ENCODE measurements at places on chromosomes 1 and 21.

- DNase-seq = no peak
These were observed 44.2 kb upstream of the RGS7 start for GRCh38 chr1:241401156-241401555.

- no peak for DNase-seq
These were observed 191.4 kb downstream of the ZBTB18 start for GRCh38 chr1:244242446-244242845.

GRCh38 chr1:202074985-202075384 lies 47.7 kb upstream of the GPR37L1 start:
- no peak for DNase-seq

GRCh38 chr1:76465030-76465429 lies 390.5 kb downstream of the ST6GALNAC3 start:
- DNase-seq = no peak

DNA sequence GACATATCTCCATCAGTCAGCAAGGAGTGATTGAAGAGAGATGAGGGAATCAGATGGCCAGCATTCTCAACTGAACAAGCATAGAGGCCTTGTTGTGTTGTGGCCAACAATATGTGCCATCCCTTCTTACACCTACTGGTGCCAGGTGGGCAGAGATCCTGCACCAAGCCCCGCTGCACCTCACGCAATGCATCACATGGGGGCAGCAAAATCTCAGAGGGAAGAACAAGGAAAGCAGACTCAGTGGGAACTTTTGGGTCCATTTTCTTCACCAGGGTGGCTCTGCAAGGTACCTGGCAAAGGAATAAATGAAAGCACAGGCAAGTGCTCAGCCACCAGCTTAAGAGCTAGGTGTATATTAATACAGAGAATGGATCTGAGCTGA lies 33.2 kb downstream of the HSD3B2 start:
- DNase-seq = no peak

GRCh38 chr1:116203181-116203723 lies 92.1 kb downstream of the MAB21L3 start:
- DNase-seq = no peak

DNA sequence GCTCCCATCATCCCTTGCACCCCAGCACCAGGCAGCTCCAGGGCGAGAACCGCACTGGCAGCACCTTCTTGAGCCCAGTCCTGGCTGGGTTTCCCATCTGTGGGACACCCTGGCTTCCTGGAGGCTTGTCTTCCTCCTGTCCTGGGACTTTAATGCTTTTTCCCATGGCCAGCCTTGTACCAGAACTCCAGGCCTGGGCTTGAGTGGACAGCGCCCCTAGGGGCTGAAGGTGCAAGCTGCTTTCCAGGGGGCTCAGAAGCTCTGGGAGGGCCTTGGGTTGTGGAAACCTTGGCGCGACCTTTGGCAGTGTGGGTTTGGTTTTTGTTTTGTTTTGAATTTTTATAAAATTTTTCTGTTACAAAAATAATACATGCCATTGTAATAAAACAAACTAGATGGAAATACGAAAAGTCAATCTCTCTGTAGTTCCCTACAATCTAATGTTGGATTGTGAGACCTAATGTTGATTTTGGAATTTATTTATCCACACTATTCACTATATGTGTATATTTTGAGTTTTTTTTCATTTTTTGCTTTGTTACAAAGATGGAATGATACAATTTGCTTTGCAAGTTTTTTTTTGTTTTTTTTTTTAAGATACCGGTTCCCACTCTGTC lies 33.8 kb upstream of the RPL11 start:
- peak; percentile 13 for DNase-seq

- no peak for DNase-seq
These were observed 47.4 kb upstream of the FOXD3 start for GRCh38 chr1:63274979-63275378.

- DNase-seq = no peak
These were observed 22.1 kb upstream of the IL19 start for GRCh38 chr1:206748348-206749030.

- DNase-seq = no peak
These were observed 154.3 kb upstream of the ZNF648 start for GRCh38 chr1:182215764-182216163.

GRCh38 chr1:205575294-205575885 lies 56.4 kb downstream of the ELK4 start:
- no peak for DNase-seq

DNA sequence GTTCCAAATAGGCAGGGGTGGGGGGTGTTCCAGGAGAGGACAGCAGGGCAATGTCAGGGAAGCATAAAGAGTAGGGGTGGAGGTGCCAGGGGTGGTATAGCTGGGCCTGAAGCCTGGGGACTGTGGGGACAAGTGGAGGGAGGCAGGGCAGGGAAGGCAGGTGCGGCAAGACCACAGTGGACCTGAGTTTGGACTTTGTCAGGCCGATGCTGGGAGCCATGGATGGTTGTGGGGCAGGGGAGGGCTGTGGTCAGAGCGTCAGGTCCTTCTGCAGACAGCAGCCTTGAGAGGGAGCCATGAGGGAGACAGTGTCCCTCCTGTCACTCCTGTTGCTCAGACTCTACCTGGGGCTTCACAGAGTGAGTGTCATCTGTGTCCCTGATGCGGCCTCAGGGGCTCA lies 320.3 kb downstream of the PTPRU start:
- no peak for DNase-seq

DNA sequence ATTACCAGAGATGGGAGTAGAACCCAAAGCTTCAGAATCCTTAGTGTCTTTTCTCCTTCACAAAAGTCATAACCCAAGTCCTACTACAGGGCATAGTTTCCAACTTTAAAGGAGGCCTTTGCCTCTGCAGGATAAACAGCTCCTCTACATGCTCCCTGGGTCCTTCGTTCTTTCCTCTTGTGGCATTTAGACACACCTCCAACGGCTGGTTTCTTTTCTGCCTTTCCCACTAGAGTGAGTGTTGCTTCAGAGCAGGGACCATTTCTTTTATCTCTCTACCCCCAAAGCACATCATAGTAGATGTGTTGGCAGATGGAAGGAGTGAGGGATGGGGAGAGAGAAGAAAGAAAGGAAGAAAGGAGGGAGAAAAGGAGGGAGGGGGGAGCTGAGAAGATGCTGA lies 144.7 kb upstream of the SPATA6 start:
- DNase-seq = no peak

GRCh38 chr1:224399887-224400286 lies 34.7 kb downstream of the WDR26 start:
- DNase-seq = no peak

DNA sequence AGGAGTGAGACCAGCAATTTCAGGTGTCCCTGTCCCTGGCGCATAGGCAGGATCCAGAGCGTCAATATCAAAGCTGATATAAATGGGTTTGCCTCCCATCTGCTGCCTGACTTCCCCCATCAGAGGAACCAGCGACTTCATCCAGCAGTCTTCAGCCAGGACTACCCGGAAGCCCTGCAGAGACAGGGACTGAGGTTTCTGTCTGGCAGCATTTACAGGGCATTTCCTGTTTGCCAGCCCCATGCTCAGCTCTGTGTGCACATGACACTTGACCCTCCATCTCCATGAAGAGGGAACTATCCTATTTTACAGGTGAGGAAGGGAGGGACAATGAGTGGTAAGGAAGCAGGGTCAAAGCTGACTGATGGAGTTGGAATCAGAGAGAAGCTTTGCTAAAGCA lies 7.2 kb downstream of the AGMAT start:
- DNase-seq = no peak

- no peak for DNase-seq
These were observed 7.1 kb upstream of the NAV1 start for GRCh38 chr1:201531551-201532425.

DNA sequence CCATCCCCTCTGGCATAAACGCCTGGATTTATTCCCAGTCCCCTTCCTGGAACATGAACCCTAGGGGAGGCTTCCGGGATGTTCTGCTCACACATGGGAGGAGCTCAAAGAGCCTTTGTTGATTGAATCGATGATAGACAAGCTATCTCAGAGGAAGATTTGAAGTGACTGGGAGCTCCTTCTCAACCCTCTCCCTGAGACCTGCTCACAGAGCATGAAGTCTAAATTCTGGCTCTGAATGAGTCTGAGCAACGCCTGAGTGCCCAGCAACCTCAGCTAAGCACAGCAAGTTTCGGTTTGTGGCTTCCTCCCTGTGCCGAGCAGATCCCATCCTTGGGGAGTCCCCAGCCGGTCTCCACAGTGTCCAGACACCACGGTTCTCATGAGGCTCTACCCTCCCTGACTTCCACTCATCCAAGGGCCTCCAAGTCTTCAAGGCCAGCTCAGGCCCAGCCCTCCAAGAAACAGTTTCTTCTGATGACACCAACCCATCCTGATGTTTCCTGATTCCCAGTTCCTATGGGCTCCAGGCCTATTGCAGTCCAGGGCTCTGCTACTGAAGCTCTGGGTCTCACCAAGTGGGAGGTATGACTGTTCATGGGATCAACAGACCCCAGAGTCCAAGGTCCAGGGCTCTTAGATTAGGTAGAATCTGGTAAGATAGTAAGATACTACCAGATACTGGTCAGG lies 190.8 kb downstream of the DYRK1A start:
- no peak for DNase-seq

DNA sequence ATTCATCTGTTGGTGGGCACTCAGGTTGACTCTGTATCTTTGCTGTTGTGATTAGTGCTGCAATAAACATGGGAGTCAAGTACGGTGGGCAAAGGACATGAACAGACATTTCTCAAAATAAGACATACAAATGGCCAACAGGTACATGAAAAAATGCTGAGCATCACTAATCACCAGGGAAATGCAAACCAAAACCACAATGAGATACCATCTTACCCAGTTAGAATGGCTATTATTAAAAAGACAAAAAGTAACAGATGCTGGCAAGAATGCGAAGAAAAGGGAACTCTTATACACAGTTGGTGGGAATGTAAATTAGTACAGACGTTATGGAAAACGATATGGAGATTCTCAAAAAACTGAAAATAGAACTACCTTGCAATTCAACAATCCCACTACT lies 98.9 kb downstream of the TMEM53 start:
- DNase-seq = no peak

- DNase-seq = no peak
These were observed 85.9 kb downstream of the PSMG1 start for GRCh38 chr21:39097335-39097861.

DNA sequence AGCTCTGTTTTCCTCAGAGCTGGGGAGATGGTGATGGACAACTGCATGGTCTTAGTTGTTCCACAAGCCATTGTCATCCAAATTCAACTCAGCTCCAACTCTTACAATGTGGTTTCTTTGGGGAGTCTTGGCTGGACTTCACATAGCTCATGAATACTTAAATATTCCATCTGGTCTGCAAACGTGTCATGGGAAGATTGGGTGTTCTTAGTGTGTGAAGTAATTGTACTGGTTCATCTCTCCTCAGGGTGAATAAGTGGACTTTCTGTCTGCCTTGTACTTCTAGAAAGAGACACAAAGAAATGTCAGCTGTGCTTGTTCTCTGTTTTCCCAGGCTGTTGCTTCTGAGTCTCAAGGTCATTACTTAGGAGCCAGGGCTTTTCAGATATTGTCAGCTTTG lies 106.6 kb downstream of the VPS13D start:
- DNase-seq = no peak

GRCh38 chr1:98763488-98764150 lies 102.1 kb downstream of the SNX7 start:
- DNase-seq = no peak

- DNase-seq = no peak
These were observed 26.6 kb downstream of the TNNT2 start for GRCh38 chr1:201350884-201351283.

DNA sequence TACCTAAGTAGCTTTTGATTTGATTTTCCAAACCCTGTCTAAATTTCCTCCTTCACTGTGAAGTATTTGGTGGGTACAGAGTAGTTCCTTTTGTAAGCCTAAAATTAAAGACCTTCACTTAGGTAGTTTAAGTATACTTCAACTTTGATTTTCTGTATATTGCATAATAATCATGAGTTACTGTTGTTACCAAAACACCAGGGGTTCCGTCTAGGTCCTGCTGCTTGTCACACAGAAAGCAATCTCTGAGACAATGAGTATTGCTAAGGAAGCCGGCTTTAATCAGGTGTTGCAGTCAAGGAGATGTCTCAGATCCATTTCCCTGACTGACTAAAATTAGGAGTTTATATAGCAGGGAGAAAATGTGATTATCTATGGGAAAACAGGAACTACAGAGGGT lies 15.3 kb downstream of the RPS6KC1 start:
- no peak for DNase-seq

GRCh38 chr21:38798481-38798882 lies 7.2 kb upstream of the ETS2 start:
- DNase-seq = no peak

GRCh38 chr1:88888750-88889149 lies 2.6 kb downstream of the GTF2B start:
- no peak for DNase-seq

GRCh38 chr1:58933599-58933926 lies 149.7 kb upstream of the JUN start:
- no peak for DNase-seq

DNA sequence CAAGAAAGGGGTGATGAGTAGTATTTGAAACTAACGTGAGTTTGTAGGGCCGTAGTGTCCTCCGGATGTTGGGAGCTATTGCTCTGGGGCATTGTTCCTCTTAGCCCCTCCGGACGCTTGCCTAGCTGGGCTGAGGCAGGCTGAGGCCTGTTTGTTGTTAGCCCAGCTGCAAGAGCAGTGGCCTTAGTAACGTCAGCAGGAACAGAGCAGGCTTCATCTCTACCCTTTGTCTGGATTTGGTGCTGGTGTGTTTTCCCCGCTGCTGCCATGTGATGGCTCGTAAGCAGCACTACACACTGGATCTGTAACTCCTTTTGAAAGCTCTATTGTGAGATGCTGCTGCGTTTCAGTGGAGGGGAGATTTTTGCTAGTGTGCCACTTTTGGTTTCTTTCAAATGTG lies 57.6 kb downstream of the DNM3 start:
- DNase-seq = no peak

DNA sequence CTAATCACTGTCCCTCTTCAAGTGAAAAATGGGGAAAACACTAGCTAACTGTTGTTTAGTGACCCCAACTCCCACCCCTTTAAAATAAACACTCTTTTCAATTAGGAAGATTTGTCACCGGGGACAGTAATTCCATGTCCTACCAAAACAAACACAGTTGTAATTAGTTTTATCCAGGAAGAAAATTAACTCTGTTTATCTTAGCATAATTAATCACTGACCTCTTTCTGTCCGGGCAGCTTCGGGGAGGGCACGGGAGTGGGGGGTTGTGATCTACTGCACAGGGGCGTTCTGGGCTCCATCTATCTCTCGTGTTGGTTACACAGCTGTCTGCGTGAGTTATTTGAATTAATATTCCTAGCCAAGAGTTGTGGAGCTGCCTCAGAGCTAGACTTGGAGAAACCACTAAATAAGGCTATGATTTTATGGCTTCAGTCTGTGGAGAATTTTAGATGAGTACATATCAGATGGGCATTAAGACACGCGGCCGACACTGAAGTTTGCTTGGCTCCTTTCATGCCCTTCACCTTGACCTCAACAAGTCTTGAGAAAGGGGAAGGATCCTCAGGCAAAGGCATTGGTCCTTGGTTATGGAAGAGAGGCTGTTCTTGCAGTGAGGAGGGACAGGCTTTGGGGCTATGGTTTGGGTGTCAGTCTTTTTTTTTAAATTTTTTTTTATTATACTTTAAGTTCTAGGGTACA lies 102.0 kb upstream of the TRABD2B start:
- DNase-seq = no peak

GRCh38 chr1:22547818-22548462 lies 15.3 kb upstream of the EPHA8 start:
- DNase-seq = no peak
